ENCODE measurements at places on chromosomes 7 and 10. TPM values are rescaled to one million over a fixed set of nuclear protein-coding genes. Genes with fewer than 3 reads are reported as not detected.

- H3K4me1 ChIP-seq = peaks cover 15% of the 10 kb centered on the region
- H3K27me3 ChIP-seq = no peaks in the 10 kb centered on the region
- no peak for DNase-seq
- H3K27ac ChIP-seq = no peak overlapping the region
Observed at GRCh38 chr7:107046491-107047259, 2.2 kb downstream of the PRKAR2B start.

DNA sequence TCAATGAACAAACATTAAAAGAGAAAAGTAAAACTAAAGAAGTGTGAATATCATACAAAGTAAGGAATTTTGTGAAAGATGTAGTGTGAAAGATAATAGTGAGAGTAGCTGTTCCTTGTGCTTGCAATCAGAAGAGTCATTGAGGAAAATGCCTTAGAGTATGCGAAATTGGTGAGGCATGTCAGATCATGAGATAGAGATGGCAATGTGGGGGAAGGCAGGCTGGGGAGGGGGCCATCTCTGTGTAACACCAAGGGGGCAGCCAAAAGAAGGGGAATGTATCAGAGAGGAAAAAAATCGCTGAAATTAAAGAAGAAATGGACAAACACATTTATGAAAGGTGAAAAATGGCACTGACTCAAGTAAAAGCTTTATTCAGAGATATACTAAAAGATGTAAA is 19.6 kb upstream of the PRKAR2B start:
- H3K4me1 ChIP-seq = no peaks in the 10 kb centered on the region
- H3K27ac ChIP-seq = no peak overlapping the region
- no peak overlapping the region for H3K4me3 ChIP-seq
- no peak for DNase-seq
- H3K27me3 ChIP-seq = no peaks in the 10 kb centered on the region

GRCh38 chr7:54877683-54878082 is 118.7 kb upstream of the SEC61G start:
- H3K27me3 ChIP-seq = no peaks in the 10 kb centered on the region
- no peak overlapping the region for H3K4me3 ChIP-seq
- no peaks in the 10 kb centered on the region for H3K36me3 ChIP-seq
- H3K27ac ChIP-seq = no peak overlapping the region
- no peak for DNase-seq
- H3K4me1 ChIP-seq = no peaks in the 10 kb centered on the region

GRCh38 chr10:88168171-88169036 is 305.0 kb downstream of the PTEN start:
- no peaks in the 10 kb centered on the region for H3K27me3 ChIP-seq
- H3K4me3 ChIP-seq = no peak overlapping the region
- H3K4me1 ChIP-seq = no peaks in the 10 kb centered on the region
- no peak for DNase-seq

The ARPC1B gene
- 16.6 TPM for total RNA-seq

The FKBP6 gene
- not detected for total RNA-seq
